Activated CD4-positive, alpha-beta T cell treated with anti-CD3 and anti-CD28 coated beads, Interleukin-2, amount 10 ng/mL, durations not matched to agents 7 days and 5 days (primary cell): ENCODE measurements at places on chromosomes 4 and X. TPM values are rescaled to one million over a fixed set of nuclear protein-coding genes. Genes with fewer than 3 reads are reported as not detected.

NDST3 gene
- total RNA-seq = not detected

TMSB15B gene
- 6.3 TPM for total RNA-seq

RAB41 gene
- not detected for total RNA-seq

S100G gene
- total RNA-seq = not detected

FAM184B gene
- total RNA-seq = not detected

DMD gene
- 0.83 TPM for total RNA-seq

NPY2R gene
- not detected for total RNA-seq

BEND2 gene
- not detected for total RNA-seq

PGM2 gene
- total RNA-seq = 40.4 TPM

STARD8 gene
- 0.06 TPM for total RNA-seq

ASB11 gene
- total RNA-seq = not detected

MND1 gene
- total RNA-seq = 24.2 TPM

SGMS2 gene
- 0.46 TPM for total RNA-seq

RNF175 gene
- not detected for total RNA-seq

VGLL1 gene
- total RNA-seq = not detected

GPR50 gene
- total RNA-seq = not detected

NKX6-1 gene
- total RNA-seq = not detected

CFI gene
- total RNA-seq = not detected

LONRF3 gene
- 0.35 TPM for total RNA-seq

GPAT3 gene
- 4.1 TPM for total RNA-seq

CXorf49 gene
- not detected for total RNA-seq

OTOP1 gene
- not detected for total RNA-seq

CXorf58 gene
- not detected for total RNA-seq
